SW 1271 (cell line): ENCODE measurements at places on chromosomes 6 and 20.

GRCh38 chr20:13817342-13817741, 32.5 kb downstream of the NDUFAF5 start:
- no peak for DNase-seq

DNA sequence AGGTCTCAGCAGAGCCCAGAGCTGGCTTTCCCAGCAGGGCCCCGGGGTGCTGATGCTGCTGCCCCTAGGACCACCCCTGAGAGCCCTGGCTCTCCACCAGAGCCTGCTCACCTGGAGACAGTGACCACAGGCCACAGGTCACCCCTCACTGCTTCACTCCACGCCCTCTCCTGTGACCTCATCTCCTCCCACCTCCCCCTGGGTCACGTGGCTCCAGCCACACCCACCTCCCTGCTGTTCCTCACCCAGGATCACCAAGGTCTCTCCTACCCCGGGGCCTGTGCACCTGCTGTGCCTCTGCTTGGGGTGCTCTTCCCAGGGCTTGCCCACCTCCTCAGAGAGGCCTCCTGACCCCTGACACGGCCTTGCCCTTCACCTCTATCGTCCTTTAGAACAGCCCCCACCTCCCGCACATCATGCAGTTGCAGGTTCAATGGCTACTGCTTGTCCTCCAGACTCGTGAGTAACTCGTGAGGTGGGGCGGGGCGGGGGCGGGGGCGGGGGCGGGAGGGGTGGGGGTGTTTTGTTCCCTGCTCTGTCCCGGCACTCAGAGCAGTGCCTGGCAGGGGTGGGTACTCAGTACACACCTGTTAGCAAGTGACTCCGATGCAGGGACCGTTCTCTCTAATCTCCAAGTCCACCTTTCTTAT, 468.0 kb downstream of the PREX1 start:
- DNase-seq: no peak

GRCh38 chr6:12010635-12011275, 1.4 kb upstream of the HIVEP1 start:
- no peak for DNase-seq

DNA sequence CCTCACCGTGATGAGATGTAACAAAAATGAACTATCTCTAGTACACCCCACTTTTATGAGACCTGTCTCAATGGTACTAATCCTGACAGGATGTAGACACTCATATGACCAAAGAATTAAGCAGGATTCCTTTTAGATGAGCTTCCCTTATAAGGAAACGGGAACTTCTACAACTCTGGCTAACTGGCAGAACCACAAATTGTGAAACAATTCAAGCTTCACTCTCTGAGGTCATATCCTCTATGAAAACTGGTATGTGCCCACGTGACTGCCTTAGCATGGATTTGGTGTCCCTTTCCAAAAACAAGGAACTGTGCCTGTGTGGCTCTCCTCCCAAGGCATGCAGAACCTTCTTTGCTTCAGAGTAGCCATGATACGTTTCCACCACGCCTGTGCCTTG, 14.1 kb upstream of the CPNE5 start:
- DNase-seq: peak; percentile 28

- DNase-seq: no peak
These were observed 62.2 kb upstream of the SOX4 start for GRCh38 chr6:21531393-21531792.

DNA sequence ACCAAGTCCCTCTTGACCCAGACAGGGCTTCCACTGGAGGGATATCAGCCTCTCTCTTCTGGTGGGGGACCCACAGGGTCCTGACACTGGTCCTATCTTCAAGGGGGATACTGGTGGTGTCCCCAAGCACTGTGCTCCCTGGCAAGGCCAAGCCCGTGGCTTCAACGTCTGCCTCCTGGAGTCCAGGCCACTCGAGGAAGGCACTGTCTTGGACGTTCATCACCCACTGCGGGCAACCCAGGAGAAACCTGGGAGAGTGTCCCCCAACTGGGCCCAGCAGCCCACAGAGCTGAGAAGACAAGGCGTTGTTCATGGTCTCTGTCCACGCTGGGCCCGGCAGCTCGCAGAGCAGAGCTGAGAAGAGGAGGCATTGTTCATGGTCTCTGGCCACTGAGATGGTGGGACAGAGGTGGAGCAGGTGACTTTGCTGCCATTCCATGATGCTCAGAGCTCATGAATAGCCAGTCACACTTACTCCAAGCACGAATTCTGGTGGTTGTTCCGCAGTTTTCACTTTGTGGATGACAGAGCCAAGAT, 37.5 kb upstream of the FRMD1 start:
- DNase-seq: no peak

DNA sequence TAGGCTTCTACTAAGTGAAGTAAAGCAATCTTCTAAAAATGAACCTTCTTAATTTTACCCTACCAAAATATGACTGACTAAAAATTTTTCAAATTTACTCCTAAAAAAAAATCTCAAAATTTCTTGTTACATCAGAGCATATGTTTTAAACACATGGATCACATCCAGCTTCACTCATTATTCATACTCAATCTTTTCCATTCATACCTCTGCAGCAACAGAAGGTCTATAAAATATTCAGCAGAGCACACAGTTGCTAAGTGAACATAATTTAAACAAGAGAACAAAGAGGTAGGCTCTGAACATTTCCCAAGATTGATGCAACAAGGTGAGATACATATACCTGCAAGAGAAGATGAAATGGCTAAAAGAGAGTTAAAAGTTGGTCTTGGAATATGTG, 213.9 kb downstream of the SOD2 start:
- DNase-seq: no peak

GRCh38 chr6:111129013-111129412, 41.7 kb downstream of the SLC16A10 start:
- no peak for DNase-seq

GRCh38 chr6:157093536-157093935, 229.8 kb downstream of the TMEM242 start:
- no peak for DNase-seq

DNA sequence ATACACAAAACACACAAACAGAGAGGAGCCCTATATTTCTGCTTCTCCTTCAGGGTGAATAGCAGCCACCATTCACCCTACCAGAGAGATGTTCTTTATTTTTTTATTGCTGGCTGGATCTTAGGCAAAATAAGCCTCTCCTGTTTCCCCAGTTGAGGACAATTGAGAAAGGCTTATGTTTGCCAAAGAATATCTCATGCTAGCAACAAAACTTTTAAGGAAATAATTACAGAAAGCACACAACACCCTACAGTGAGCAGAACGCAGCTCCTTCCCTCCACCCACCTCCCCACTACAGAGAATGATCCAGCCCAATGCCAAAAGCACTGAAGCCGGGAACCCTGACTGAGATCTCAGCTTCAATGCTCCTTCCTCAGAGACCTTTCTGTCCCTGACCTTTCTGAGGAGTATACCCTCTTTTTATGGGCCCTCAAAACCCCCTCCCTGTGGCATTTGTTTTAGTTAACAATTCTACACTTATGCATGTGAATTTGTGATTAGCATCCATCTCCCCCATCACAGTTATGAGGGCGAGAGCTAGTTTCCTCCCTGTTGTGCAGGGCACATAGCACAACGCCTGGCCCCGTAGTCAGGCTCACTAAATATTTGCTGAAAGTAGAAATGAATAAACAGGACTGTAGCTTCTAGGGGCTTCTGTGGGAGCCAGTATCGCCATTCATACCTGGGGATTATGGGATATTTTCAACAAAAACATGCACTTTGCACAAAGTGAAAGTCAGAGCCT, 491.6 kb upstream of the CDH4 start:
- DNase-seq: no peak

- DNase-seq: no peak
These were observed 16.6 kb downstream of the SLC22A1 start for GRCh38 chr6:160137989-160138835.

GRCh38 chr6:10759312-10759839, 11.8 kb downstream of the TMEM14B start:
- DNase-seq: peak; percentile 95

GRCh38 chr6:105900125-105900937, 185.8 kb upstream of the PRDM1 start:
- DNase-seq: no peak

DNA sequence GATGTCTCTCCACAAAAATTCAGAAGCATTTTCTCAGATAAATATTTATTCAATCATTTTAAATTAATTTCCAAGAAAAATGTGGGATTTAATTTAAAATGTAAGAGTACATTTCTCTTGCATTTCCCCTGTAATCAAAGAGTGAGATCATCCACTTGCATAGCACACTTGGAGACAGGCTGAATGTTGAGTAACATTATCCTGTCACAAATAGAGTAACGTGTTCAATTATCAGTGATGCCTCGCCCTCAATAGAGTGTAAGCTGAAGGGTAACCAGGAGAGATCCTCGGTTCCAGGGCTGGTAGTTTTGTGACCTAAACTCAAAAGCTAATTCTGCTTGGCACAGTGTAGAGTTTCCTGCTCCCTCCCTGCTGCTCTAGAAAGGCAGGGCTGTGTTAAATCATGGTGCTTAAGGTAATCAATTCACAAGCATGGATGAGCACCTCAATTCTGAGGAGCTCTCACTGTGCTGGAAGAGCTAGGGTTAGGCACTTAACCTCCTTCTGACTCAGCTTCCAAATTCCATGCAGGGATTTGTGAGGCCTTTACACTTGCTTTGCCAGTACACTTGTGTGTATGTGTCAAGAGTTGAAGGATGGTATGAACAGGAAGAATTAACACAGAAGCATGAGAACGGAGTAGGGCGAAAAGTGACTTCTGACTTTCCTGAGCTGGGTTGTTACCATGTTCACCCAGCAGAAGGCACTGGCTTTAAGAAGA, 56.6 kb downstream of the MMUT start:
- DNase-seq: no peak

DNA sequence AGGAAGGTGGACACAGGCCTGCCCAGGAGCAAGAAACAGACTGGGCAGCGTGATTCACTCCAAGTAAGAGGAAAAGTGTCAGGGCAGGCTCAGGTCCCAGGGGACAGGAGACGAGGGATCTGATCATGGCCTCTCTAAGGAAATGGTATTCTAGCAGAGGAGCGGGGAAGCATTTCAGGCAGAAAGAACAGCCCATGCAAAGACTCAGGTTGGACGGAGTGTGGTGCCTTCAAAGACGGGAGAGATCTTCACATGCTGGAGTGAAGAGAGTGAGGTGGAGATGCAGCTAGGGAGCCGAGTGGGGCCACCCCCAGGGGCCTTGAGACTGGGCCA, 161.1 kb downstream of the SYCP2 start:
- no peak for DNase-seq

- no peak for DNase-seq
These were observed 110.0 kb downstream of the PPP1R14C start for GRCh38 chr6:150252714-150253444.

DNA sequence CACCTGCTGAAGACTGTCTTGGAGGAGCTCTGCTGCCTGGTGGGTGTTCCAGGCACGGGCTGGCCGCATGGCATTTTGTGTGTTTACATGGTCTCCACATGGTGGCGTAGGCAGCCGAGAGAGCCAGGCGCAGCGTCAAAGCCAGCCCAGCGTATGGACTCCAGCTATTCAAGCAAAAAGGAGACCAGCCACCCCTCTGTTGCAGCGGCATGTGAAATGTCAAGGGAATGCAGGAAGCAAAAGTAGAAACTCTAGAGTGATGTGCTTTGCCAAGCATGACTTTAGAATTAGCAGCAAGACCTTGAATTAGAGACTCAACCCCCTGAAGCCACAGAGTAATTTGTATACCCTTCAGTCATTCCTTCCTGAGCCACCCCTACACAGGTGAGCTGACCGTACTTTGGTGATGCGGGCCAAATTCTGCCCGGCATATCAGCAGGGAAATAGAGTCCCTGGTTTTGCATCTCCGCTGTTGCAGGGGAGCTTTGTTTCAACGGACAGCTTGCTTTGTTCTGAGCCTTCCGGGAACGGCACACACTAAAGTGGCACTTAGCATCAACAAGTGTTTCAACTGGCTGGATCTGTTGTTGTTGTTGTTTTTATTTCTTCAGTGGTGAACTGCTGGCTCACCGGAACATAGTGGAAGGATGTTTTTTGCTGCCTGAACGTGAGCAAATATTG, 48.5 kb downstream of the FNDC1 start:
- no peak for DNase-seq

GRCh38 chr6:150238336-150238741, 95.5 kb downstream of the PPP1R14C start:
- no peak for DNase-seq

DNA sequence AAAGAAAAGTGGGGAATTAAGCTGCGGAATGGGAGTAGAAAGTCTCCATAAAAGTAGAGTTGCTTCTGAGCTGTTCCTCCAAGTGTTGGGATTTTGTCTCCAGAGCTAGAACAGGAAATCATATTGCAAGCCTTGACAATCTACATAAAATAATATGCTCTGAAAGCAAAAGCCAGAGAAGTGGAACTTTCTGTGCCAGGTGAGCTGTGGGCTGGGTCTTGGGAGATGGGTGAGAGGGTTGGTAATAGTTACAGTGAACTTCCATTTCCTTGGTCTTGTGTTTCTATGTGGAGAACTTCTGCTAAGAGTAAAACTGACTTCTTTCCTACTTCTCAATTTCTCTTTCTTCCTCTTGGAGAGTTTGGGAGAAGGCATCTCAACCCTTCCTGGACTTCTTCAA, 6.3 kb upstream of the HMGN4 start:
- DNase-seq: no peak

DNA sequence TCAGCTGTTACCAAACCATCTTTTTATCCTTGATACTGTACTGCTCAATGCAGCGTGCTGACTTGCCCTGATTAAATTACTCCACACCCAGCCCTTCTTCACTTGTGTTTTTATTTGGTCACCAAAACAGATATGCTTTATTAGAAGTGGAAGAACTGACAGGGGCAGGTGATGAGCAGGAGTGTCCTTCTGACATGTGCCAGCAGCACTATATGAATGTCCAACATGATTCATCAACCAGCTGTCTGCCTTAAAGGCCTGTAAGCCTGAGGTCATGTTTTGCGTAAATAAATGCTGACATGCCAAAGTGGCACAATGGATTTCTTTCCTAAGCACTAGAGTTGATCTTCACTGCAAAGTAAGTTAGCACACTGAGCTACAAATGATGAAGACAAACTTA, 15.4 kb downstream of the POPDC3 start:
- DNase-seq: no peak

DNA sequence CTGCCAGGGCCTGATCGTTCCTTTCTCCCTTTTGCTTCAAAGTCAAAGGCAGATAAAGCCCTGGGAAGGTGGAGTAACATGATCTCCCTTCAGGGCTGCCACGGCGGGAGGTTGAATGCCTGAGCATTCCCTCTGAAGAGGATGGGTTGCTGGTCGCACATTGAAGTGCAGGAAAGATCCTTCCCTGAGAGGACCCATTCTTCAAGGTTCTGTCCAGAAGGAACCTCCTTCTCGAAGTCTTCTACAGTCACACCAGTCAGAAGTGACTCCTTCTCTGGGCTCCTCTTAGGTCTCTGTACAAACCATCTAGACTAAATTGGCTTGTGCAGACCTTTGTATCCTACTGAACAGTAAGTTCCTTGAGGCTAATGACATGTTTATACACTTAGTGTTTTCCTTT, 192.6 kb upstream of the VGLL2 start:
- no peak for DNase-seq

GRCh38 chr20:31861385-31862156, 8.8 kb downstream of the DUSP15 start:
- peak; percentile 53 for DNase-seq

- DNase-seq: no peak
These were observed 100.6 kb downstream of the IRF4 start for GRCh38 chr6:492178-492577.
